ENCODE measurements at places on chromosomes 5 and 9.

GRCh38 chr5:16104961-16105360 is 74.6 kb downstream of the MARCHF11 start:
- DNase-seq = no peak

DNA sequence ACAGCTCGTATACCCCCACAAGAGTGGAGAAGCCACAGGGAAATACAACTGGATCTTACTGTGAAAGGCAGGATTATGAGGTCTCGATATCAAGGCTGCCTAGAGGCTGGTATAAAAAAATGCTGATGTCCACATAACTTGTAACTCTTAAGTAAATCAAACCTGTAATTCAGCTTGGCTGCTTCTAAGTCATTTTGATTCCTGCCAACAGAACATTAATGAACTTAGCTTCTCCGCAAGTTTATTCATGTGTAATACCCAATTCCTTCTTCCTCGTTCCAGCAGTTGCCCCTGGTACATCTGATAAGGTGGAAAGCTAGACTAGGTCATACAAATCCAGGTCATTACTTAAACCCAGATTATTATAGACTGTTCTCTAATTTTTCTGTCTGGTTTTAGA is 16.4 kb upstream of the SMIM15 start:
- no peak for DNase-seq

DNA sequence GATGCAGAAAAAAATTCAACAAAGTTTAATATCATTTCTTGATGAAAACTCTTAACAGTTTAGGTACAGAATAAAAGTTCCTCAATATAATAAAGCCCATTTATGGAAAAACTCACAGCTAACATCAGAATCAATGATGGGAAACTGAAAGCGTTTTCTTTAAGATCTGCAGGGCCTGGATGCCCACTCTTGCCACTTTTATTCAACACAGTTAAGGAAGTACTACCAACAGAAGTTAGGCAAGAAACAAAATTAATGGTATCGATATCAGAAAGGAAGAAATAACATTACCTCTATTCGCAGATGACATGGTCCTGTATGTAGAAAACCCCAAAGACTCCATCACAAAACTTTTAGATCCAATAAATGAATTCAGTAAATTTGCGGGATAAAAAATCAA is 542.4 kb upstream of the RGMB start:
- DNase-seq = no peak

DNA sequence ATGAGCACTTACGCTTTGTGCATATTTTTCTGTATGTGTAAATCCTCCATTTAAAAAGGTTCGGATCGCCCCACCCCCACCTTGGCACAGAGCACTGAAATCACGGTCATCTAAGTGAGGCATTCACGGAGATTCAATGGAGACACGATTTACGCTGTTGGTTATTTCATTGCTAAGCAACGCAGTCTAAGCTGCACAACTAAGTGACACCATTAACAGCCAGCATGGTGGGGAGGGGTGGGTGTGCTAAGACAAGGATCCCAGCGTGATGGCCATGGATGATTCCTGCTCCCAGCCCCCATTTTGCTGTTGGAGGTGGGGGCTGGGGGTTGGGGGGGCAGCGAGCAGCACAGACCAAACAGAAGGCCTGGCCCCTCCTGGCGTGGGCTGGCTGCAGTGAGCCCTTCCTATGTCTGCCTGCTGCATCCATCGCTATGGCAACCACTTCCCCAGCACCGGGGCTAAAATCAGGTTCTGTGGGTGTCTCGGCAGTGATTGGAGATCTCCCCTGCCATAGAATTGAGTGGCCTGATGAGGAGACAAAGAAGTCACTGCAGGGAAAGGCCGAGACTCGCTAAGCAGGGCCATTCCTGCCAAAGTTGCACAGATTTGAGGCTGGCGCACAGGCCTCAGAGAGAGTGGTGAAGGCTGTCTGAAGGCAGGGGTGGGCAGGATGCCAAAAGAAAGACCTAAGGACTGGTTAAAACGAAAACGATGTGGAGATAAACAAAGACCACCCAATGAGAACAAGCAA is 14.3 kb upstream of the MARCHF6 start:
- no peak for DNase-seq

- DNase-seq = no peak
Observed at GRCh38 chr5:76202182-76202581, 119.0 kb downstream of the SV2C start.

GRCh38 chr5:169112016-169112415 is 188.9 kb downstream of the SLIT3 start:
- no peak for DNase-seq

DNA sequence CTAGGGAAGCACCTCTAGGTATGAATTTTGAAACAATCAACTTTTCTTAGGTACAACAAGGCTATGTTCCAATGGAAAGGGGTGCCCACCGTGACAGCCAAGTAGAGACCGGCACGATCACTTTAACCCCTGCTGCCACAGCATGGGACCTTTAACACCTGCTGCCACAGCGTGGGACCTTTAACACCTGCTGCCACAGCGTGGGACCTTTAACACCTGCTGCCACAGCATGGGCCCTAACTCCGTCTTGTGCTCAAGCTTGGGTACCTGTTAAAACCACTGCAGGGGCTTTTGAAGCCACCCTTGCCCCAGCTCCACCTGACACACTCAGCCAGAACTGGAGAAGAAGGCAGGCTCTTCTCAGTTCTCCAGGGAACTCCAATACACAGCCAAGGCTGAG is 18.2 kb upstream of the MXD3 start:
- DNase-seq = no peak

- DNase-seq = no peak
Observed at GRCh38 chr9:104092875-104093600, 1.1 kb upstream of the SMC2 start.

GRCh38 chr5:126628102-126628501 is 27.4 kb downstream of the PHAX start:
- DNase-seq = no peak

GRCh38 chr9:447230-448025 is 232.8 kb downstream of the DOCK8 start:
- peak; percentile 77 for DNase-seq
